ENCODE measurements at places on chromosomes 2 and 18.

GRCh38 chr2:223669453-223670225, 67.5 kb upstream of the SCG2 start:
- no peak for DNase-seq

GRCh38 chr2:88016960-88017779, 823 bp upstream of the RNU2-63P start:
- DNase-seq = peak; percentile 81

DNA sequence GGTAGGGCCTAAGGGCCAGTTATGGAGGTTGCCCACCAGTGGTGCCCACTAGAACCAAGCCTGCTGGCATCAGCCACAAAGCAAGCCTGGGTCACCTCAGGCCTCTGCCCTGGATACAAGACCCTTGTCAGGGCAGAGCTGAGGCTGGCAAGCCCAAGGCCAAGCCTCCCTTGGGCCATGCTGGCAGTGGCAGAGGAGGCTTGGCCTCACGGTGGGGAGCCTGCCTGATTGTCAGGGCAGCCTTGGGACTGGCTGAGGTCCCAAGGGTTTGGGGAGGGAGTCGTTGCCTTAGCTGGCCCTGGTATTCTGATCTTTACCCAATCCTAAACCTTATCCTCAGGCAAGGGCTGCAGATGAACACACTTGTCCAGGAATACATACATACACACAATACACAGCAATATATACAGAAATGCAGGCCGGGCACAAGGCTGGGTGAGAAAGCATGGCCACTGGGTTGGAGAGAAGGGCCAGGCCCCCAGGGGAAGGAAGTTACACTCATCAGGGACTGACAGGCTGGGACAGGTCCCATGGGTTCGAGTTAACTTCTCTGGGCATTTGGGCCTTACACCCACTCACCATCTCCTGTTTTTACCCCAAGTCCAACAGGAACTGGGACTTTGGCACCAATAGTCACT, 21.0 kb downstream of the CCT7 start:
- no peak for DNase-seq

DNA sequence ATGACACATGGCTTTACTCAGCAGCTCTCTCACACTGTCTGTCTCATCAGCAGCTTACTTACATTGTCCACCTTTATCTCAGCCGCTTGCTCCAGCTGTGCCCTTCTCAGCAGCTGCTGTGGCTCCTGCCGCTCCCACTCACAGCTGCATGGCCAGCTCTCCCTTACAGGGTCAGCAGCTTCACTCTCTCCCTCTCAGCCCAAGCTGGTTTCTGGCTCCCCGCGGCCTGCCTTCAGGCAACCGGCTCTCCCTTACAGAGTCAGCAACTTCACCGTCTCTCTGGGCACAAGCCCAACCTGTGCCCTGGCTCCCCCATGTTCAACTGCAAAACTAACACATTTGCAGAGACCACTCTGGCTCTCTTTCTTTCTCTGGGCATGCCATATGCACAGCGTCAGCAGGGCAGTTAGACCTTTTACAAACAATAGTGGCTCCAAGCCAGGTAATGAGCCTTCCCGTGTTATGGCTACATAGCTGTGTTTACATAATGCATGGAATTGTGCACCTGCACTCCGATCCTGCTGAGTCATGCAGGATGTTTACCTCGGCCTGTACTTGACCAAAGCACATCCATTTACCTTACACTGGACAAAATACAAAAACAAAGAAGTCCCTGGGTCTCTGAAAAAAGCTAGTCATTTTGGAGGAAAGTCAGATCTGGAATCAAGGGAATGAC, 167.3 kb downstream of the DOK6 start:
- DNase-seq = no peak

- DNase-seq = peak; percentile 69
Measured at GRCh38 chr2:239818531-239819011, 206.6 kb downstream of the NDUFA10 start.

- DNase-seq = no peak
Measured at GRCh38 chr2:1556776-1557466, 143.7 kb downstream of the TPO start.

GRCh38 chr2:28398101-28398834, 5.6 kb downstream of the FOSL2 start:
- DNase-seq = peak; percentile 70

Measured in aorta (tissue), 5 donors.